Right ventricle myocardium superior (tissue), 1 donor: ENCODE measurements at places on chromosomes 5 and 9.

DNA sequence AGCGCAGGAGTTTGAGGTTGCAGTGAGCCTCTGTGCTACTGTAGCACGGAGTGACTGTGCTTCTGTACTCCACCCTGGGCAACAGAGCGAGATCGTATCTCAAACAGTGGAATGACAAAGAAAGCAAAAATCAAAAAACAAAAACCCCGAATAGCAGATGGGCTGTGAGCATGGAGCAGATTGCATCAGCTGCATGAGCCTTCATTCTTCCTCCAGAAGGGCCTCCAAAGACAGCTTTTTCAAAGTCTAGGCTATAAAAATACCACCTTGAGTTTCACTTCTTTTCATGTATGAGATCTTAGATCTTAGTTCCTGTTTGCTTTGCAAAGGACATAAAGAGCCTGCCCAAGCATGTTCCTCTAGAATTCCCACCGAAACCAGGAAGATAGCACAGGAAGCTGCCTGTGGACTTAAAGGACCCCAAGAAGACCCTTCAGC lies 15.0 kb upstream of the HSPB3 start:
- DNase-seq = no peak

GRCh38 chr5:138918686-138919085 lies 43.6 kb upstream of the LRRTM2 start:
- DNase-seq = no peak

- no peak for DNase-seq
Observed at GRCh38 chr5:75558221-75558620, 46.5 kb downstream of the POLK start.

DNA sequence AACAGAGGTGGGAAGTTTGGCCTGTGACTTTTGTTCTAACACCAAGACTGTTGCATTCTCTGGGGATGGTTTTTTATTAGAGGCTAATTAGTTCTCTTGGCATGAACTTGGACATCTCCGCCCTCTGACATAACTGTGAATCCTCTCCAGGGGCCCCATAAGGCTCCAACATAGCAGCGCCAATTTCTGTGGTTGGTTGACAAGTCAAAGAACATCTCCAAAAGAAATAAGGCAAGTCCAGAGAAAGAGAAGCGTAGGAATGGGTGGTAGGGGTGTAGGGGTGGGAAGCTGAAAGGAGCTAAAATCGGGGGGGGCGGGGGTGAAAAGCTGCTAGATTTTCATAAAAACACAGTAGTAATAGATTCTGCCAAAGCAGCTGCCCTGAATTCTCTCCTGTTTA lies 81.0 kb upstream of the DAB2 start:
- DNase-seq = no peak

DNA sequence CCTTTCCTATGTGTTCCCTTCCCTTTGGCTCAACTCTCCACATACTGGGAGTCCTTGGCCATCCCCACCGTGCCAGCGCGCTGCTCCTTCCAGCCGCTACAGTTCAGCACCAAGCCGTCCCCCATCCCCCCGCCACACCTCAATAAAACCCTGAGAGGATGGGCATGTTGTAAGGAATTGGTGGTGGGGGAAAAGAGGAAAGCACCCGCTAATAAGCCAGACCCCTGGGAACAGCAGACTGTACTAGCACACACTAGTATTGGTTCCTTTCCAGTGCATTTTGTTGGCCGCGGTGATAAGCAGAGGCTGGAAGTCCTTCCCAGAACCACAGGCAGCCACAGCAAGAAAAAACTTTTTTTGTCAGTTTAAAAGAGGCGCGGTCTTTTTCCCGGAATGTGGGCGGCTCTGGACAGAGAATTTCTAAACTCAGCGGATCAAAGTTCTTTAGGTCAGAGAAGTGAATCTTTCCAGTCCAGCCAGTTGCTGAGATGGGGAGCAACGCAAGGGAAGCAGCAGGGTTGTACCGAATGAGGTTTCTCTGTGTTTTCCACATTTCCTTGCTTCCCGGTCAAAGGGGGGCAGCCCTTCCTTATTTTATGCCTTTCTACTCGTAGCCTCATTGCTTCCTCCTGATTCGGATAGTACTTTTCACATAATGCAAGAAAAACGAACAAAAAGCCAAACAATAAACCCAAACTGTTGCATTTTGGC lies 2.1 kb downstream of the CHSY3 start:
- DNase-seq = no peak

DNA sequence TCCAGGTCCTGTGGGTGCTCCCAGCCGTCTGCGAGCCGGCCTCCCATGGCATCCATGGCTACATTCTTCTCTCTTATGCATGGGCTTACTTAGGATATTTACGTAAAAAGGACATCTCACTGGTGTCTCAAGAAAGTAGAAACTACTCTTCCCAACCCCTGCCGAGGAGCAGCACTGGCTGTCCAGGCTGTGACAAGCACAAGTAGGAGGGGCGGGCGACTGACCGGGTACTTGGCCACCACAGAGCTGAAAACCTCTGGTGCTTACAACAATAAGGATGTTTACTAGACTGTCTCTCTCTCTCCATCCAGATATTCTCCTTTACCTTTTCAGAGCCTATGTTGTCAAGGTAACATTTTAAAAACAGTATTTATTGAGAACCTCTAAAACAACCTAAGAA lies 56.3 kb upstream of the TBC1D9B start:
- no peak for DNase-seq

- DNase-seq = no peak
Observed at GRCh38 chr9:1285526-1285925, 235.4 kb downstream of the DMRT2 start.

DNA sequence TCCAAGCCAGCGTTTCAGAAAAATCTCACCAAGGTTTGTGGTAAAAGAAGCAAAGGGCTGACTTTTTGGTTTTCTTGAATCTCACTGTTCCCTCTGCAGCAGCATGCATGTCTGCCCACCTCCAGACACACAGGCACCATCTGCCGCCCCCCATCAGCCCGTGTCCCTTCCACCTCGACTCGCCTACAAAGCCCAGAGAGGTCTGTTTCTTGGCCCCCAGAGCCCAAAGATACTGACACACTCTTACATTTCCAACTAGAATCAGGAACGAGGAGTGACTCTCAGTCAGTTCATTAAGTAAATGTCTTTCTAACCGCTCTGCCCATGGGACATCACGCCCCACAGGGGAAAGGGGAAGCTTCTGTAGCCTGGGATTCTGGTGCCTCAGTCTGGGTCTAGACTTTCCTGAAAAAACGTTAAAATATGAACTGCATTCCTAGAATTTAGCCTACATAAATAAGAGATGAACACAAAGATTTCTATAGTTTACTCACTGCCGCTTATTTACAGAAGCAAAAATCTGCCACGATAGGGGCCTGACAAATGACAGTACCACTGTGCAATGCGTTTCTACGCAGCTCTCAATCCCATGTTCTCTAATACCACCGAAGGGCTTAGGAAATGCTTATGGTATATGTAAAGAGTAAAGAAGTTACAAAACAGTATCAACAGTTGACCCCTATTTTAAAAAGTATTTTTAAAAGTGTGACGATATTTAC lies 4.1 kb downstream of the IL4 start:
- DNase-seq = no peak

GRCh38 chr5:89534331-89534730 lies 651.3 kb upstream of the MEF2C start:
- no peak for DNase-seq

DNA sequence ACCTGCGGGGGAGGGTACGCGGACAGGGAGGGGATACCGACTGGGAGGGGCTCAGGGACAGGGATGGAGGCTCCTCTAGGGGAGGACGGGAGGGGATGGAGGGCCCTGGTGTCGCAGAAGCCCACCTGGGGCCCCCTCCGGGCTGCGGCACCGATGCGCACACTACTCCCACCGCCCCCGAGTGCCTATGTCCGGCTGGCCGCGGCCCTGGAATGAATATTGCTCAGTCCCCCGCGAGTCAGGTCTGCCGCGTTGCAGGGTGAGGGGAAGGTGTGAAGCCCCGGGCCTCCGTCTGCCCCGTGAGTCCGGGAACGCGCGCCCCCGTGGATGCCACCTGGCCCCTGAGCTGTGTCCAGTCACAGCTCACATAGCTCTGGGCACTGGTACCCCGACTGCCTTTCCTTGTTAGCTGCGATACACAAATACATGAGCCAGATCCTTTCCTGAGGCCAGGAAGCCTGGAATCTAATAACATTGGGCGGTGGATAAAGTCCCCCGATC lies 44.5 kb upstream of the PRSS3 start:
- DNase-seq = no peak

GRCh38 chr5:42377496-42377895 lies 45.7 kb upstream of the GHR start:
- no peak for DNase-seq

GRCh38 chr9:109286571-109286977 lies 34.3 kb downstream of the EPB41L4B start:
- no peak for DNase-seq

GRCh38 chr9:132858751-132859150 lies 19.3 kb downstream of the AK8 start:
- DNase-seq = no peak

DNA sequence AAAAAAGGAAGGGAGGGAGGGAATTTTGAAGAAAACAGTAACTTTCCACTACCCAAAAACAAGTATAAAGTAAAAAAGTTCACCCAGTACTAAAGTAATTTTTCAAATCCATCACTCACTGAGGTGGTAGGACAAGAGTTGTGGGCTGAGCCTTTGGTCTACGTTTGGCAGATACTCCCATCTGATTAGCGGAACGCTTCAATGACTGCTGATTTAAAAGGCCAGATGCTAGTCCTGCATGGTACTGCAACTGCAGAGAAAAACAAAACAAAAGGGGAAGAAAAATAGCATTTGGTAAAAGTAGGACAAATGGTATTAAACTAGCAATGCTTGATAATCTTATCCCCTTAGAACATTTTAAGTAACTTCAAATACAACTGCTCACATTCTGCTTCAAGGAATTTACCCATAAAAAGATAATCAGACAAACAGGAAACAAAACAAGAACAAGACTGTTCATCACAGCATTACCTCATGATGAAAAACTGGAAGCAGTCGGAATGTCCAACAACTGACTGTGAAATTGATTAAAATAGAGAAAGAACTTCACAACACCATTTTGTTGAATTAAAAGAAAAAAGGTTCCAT lies 65.4 kb downstream of the MED27 start:
- no peak for DNase-seq

DNA sequence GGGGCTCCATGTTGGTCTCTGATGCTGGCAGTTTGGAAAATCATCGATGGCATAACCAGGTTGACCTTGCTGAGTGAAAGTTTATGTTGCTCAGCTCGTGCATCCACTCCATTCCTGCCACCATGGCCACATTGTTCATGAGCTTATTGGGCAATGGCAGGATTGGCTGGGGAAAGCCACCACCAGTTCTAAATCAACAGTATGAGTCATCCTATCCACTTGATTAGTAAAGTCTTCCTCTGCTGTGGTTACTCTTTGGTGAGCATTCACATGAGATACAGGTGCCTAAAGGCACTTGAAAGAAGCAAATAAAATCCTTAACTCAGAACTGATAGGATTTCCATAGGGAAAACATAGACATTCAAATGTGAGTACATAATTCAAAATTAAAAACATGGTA lies 131.8 kb upstream of the FBN2 start:
- DNase-seq = no peak

- no peak for DNase-seq
Observed at GRCh38 chr9:71357346-71357745, 235.9 kb upstream of the TRPM3 start.

DNA sequence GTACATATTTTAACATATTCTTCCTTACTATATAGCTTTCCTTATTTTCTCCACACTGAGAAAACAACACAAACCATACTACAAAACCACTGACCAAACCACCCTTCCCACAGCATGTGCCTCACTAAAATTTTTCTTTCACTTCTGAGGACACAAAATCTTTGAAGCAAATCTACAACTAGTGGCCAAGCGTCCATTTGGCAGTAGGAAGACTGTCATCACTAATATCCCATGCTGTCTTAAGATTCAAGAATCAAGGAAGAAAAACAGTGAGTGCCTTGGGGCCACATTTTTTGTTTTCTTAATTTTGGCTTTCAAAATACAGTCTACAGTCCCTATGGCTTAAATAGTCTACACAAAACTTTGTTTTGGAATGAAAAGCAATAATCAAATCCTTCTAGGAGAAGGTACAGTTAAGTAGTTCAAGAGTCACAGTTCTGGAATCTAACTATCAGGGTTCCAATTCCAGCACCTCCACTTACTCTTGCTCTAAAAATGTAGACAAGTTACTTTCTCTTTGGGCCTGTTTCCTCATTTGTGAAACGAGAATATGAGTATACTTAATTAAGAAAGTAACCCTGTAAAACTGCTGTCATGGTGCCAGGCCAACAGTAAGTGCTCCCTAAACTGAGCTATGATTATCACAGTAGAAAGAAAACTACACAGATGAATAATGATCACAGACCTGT lies 227.9 kb downstream of the BNC2 start:
- DNase-seq = no peak
